ENCODE measurements at places on chromosomes 12 and 14.
A peak's percentile ranks its signal among the peaks of the same experiment; 100 is the strongest.

DNA sequence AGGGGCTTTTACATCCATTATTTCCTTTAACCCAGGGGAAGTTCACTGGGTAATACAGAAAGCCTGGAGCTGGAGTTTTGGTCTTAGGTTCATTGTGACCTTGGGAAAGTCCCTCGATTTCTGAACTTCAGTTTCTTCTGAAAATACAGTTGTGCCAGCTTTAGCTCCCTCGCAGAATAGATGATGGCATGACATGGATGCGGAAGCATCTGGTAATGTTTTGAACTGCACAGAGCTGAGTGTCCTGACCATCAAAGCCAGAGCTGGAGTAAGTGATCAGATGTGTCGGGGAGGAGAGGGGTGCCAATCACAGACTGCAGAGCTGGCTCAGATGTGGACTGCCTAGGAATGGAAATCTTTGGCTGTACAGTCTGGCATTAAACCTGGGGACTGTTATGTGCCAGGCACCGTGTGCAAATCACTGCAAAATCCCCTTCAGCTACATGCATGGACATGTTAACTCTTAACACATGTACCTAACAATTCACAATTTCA, 180.9 kb downstream of the ETV6 start:
- no peak for DNase-seq

DNA sequence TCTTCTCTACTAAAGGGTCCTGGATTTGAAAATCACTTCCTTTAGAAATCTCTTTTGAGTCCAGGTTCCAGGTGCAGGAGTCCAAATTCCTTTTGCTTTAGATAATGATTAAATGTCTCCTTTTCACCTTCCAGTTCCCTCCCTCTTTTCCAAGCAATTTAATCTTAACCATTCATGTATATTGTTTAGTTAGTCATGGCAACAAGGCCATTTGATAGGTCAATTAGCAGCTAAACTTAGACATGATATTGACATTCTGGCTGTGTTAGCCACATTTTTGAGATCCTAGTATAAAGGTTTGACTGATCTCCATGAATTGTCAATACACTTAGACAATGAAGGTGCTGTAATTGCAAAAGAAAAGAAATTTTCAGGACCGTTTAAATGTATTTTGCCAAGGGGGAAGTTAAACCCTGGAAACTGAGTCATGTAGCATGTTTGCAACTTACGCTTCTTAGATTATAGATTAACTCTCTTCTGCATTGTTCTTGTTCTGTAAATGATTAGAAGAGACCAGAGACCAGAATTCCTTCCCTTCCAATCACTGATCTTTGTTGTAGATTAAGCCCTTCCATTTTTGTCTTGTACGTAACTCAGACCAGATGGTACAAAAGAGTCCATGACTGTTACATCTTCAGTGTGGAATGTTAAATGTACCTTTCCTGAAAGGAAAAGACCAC, 12.4 kb upstream of the C12orf75 start:
- DNase-seq: no peak

DNA sequence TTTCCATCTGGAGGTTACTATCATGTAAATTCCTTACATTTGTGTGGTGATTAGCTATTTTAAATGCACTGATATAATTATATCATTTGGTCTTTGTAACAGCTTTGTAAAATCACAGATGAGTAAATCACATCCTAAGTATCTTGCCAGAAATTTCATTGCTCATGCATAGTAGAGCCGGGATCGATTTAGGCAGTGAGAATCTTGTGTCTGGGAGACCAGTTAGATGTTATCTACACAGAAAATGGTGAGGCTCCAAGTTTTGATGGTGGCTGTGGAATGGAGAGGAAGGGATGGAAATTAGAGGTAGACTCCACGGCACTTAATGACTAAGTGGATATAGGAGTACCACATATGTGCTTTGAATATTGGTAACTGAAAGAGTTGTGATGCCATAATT, 156.3 kb downstream of the MSRB3 start:
- DNase-seq: no peak

GRCh38 chr14:25371068-25371467, 321.1 kb upstream of the STXBP6 start:
- DNase-seq: no peak

- DNase-seq: peak; percentile 32
Measured at GRCh38 chr12:7190268-7191055, 976 bp downstream of the PEX5 start.

- no peak for DNase-seq
Measured at GRCh38 chr14:91282954-91283645, 38.6 kb upstream of the GPR68 start.

DNA sequence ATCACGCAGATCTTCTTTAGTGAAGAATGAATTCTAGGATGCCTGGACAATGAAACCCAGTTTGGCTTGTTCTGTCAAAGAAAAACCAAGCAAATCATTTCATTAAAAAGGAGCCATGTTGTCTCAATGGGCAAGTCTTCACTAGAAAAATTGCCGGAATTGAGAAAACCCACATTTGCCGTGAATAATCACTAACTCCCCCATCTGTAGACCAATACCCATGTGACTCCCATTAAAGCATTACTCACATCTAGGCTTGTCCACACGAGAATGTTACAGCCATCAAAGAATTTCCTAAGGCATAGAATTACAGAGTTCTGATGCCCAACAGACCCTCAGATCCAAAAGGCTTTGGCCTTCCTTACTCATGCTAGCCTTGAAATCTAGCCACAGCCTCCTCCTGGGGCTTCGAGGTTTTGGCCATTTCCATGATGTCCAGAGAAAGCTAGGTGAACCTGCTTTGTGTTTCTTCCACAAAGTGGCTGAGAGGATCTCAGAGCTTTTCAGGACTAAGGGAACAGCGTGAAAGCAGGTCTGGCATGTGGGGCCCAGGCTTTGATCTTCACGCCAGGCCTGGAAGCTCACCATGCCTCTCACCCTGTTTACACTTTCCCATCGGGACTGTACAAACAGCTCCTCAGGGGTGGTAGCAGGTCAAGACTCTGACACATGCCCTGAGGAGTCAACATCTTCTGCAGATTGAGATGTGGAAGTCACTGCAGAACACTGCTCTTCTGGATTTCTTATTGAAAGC, 12.1 kb downstream of the SLC7A8 start:
- no peak for DNase-seq

DNA sequence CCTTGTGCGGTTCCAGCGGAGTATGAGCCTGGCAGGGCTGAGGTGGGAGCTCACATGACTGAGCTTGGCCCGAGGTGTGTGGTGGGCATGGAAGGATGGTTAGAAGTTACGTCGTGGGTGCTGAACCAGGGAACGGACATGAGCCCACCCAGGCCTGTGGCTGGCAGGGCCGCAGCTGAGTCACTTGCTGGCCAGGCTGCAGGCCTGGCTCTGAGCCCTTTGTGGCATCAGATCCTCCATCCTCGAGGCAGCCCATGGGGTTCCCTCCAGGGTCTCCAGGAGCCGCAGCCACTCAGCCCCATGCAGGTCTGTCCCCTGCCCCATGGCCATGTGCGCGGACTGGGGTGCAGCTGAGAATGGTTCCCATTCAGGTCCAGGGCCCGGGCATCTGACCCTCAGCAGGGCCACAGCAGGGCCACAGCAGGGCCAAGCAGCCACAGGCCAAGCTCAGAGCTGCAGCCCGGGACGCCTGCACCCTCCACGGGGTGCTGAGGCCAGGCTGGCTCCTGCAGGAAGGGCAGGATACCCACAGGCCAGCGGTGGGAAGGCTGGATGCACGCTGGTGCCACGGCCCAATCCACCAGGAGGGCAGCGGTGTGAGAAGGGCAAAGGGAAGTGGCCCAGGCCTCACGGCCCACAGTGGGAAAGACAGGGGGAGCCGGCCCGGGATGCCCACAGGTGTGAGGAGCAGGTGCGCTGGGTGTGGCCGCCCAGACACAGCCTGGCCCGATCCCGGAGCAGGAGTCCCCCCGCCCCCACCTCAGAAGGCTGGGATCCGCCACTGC, 26.3 kb upstream of the ULK1 start:
- no peak for DNase-seq

DNA sequence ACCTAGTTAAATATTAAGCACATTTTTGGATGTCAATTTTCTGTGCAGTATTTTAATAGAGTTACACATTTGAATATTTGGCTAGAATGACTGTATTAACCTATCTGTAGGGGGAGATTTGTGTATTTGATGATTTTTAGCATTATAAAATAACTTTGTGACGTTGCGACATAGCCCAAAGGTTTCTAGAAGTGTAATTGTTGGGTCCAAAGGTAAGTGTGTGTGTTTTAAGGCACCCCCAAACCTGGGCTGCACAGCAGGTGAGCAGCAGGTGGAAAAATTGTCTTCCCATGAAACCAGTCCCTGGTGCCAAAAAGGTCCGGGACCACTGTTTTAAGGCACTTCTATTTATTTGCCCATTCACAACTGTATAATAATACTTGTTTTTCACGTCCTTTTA, 3.3 kb downstream of the CCT2 start:
- DNase-seq: no peak

DNA sequence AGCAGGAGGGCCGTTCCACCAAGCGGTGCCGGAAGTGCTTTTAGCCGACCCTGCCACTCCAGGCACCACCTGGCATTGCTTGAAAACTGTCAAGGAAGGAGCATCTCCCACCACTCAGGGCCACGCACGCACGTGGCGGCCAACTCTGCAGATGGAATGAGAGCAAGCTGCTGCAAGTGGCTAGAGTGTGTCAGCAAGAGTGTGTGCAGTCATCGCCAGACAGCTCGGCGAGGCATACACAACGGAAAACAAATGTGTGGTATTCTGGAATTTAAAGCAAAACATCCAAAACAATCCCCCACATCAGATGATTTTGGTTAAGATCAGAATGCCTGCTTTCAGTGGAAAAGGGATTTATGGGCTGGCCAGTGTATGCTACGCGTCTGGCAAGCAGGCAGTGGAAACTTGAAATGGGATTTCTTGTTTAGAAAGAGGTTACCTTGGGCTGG, 11.2 kb downstream of the CD9 start:
- no peak for DNase-seq

DNA sequence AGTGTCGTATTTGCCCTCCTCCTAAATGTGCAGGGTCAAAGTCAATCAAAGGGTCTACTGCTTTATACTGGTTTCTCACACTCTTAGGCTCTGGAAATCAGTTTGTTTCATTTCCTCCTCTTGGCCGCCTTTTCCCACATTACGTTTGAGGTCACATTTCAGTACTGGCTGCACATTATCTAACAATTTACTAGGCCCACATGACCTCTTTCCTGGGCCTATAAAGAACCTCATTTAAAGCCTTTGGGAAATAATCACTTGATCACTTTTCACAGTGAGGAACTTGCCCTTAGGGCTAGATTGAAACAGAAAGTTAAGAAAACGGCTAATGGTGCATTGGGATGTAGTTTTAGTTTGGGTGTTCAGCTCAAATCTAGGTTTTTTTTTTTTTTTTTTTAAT, 497.5 kb downstream of the RERGL start:
- no peak for DNase-seq

DNA sequence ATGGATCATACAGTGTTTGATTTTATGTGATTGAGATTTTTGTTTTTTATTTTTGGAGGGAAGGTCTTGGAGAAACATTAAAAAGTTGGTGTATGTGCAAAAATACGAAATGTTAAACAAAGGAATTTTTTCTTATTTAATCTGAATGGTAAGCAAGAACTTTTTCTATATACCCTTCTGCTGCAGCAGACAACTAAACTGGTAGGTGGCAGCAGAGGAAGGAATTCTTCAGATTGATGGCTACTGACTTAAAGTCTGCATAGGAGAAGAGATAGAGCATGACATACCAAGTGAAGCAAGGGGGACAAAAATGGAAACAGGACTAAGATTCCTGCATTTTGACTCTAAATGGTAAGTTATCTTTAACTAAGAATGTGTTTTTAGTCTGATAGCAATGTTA, 42.0 kb upstream of the A2ML1 start:
- DNase-seq: no peak

DNA sequence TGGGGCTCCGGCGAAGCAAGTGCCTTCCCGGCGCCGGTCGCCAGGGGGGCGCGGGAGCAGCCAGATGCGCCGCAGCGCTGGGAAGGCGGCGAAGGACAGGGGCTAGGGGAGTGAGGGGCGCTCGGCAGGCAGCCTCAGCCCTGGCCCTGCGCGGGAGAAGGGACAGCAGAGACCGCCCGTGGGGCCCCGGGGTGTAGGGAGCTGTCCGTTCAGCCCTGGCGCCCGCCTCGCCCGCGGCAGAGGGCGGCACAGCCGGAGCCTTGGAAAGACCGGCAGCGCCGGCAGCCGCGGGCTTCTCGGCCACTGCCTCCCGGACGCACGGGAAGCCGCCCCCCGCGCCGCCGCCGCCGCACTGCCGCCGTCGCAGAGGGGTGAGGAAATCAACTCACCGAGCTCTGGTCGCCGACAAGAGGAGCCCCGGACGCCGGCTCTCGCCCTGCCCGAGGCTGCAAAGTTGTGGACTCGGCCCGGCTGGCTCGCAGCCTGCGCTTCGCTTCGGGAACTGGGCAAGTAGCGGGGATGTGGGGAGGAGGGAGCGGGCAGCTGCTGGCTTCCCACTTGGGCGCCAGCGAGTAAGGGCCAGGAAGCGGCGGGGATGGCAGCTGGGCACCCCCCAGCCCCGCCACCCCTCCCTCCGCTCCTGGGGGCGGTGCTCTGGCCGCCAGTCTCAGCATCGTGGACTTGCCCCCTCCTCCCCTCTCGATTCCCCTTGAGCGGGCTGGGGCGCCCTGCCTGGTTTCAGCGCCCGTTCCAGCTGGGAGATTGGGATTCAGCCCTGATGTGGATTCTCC, at the start of gene ZDHHC22:
TSS of gene ZDHHC22 (minus strand) at position 578 of the 791 bp plus-strand sequence. CDS start 2,053 bp downstream, outside the sequence.
- peak; percentile 39 for DNase-seq

DNA sequence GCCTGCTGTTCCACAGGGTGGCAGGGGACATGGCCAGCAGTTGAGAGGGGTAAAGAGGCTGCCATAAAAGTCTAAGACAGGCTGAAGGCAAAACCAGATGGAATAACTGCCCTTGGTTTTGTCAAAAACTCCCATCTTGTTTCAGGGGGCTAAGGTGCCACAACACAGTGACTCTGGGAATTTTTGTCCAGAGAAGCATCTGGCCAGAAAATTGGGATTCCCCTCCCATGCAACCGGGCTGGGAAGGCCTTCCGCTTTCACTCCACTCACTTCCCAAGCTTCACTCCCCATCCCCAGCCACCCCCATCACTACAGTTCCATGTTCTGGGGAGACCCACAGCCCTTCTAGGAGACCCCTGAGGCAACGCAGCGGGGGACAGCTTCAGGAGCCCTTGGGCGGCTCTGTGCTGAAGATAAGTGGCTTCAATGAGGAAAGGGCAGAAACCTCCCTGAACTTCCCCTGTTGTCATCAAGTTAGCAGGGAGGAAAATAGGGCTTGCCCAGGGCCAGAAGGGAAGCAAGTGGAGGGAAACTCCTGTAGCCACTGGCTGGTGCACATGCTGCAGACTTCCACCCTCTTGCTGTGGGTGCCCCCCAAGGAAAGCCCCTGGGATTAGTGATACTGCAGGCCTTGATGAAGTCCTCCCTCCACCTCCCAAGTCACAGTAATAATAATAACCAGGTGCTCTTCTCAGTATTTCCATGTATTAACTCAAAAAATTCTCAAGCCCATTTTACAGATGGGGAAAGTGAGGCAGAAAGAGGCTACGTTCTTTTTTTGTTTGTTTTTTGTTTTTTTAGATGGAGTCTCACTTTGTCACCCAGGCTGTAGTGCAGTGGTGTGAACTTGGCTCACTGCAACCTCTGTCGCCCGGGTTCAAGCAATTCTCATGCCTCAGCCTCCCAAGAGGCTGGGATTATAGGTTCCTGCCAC, 6.0 kb downstream of the TMEM229B start:
- no peak for DNase-seq

- no peak for DNase-seq
Measured at GRCh38 chr12:62893276-62893675, 41.7 kb downstream of the PPM1H start.

- DNase-seq: peak; percentile 15
Measured at GRCh38 chr14:67650151-67650550, 24.3 kb downstream of the VTI1B start.

Data from occipital lobe (tissue), 3 donors.